ENCODE measurements at places on chromosomes 5 and 9. TPM values are rescaled to one million over a fixed set of nuclear protein-coding genes. Genes with fewer than 3 reads are reported as not detected.

GRCh38 chr5:149434162-149435014, 55.3 kb upstream of the IL17B start:
- peak; percentile 59 for DNase-seq
- H3K4me1 ChIP-seq = no peaks in the 10 kb centered on the region
- no peak overlapping the region for H3K27ac ChIP-seq
- peaks cover 19% of the 10 kb centered on the region for H3K36me3 ChIP-seq
- H3K4me3 ChIP-seq = no peak overlapping the region

- DNase-seq = no peak
- H3K27me3 ChIP-seq = no peaks in the 10 kb centered on the region
- H3K27ac ChIP-seq = no peak overlapping the region
- H3K4me3 ChIP-seq = no peak overlapping the region
Measured at GRCh38 chr5:151213803-151214613, 9.9 kb downstream of the CCDC69 start.

- DNase-seq = no peak
- H3K36me3 ChIP-seq = peaks cover 16% of the 10 kb centered on the region
- peaks cover 42% of the 10 kb centered on the region for H3K4me1 ChIP-seq
- H3K27me3 ChIP-seq = no peaks in the 10 kb centered on the region
- H3K4me3 ChIP-seq = no peak overlapping the region
- peak overlapping the region; percentile 23 for H3K27ac ChIP-seq
Measured at GRCh38 chr9:120396418-120396817, 183.5 kb downstream of the CDK5RAP2 start.

DNA sequence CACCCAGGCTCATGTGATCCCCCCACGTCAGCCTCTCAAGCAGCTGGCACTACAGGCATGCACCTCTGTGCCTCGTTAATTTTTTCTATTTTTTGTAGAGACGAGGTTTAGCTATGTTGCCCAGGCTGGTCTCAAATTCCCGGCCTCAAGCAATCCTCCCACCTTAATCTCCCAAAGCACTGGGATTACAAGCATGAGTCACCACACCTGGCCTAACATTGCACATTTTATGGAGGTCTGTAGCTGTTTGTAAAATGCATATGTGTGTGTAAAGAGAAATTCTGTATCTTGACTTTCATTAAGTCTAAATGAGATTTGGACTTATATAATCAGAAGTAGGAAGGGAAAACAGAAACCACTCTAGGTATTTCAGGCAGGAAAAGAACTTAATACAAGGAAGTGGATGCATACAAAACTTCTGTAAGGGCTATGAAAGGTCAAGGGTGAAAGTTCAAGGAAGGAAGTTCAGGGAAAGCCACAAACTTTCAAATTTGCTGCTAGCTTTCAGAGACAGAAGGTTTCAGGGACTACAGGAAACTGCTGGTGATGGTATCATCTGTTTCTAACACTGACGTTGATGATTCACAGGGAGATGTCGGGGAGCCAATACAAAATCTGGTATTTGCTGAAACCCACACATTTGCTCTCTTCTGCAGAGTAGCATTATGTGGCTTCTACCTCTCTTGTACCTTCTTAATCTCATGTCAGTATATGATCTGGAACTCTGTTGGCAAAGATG, 209.4 kb downstream of the PIK3R1 start:
- H3K4me1 ChIP-seq = no peaks in the 10 kb centered on the region
- H3K4me3 ChIP-seq = no peak overlapping the region
- H3K36me3 ChIP-seq = no peaks in the 10 kb centered on the region
- peak; percentile 69 for DNase-seq

DNA sequence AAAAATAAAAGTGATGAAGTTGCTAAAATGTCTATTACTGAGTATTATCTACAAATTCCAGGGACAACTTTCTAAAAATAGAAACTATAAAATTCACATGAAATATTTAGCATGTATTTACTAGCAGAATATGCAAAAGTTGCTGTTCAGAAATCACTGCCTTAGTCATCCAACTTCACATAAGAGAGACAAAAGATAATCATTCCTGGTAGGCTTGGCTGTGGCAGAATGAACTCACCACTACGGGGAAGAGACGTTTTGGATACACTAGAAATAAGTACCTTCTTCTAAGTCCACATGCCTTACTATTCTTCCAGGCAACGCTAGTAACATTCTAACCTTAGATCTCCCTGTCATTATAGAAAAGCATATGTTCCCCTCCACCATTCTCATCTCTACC, 272.2 kb downstream of the BNC2 start:
- peak; percentile 60 for DNase-seq
- no peaks in the 10 kb centered on the region for H3K36me3 ChIP-seq
- no peak overlapping the region for H3K27ac ChIP-seq
- no peaks in the 10 kb centered on the region for H3K4me1 ChIP-seq
- no peak overlapping the region for H3K4me3 ChIP-seq

GRCh38 chr9:13274886-13275641, 4.4 kb downstream of the MPDZ start:
- no peak overlapping the region for H3K4me3 ChIP-seq
- DNase-seq = peak; percentile 80
- H3K27me3 ChIP-seq = no peaks in the 10 kb centered on the region
- H3K27ac ChIP-seq = peak overlapping the region; percentile 41
- no peaks in the 10 kb centered on the region for H3K36me3 ChIP-seq

DNA sequence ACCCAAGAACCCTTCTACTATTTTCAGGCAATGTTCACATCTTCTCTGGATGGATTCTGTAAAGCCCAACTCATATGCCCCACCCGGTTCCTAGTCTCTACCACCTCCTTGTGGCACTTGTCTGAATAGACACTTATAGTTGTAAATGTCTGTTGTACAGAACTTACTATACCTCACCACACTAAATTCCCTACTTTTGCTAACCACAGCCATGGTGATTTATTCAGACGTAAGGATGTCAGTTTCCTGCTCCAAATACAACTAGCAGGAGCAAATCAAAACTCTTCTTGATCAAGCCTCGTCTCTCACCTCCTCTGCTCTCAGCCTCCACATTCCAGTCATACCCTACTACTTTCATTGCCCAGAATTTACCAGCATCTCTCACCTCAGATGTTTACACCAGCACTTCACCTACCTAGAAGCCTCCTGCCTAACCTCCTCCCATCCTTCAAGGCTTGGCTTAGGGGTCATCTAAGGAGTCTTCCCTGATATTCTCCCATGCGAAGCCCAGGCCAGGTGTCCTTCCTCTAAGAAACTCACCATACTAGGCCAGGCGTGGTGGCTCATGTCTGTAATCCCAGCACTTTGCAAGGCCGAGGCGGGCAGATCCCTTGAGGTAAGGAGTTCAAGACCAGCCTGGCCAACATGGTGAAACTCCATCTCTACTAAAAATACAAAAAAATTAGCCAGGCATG, 75.5 kb downstream of the MAPKAP1 start:
- no peaks in the 10 kb centered on the region for H3K27me3 ChIP-seq
- H3K4me3 ChIP-seq = no peak overlapping the region
- H3K4me1 ChIP-seq = peaks cover 34% of the 10 kb centered on the region
- DNase-seq = peak; percentile 58
- peak overlapping the region; percentile 62 for H3K27ac ChIP-seq
- no peaks in the 10 kb centered on the region for H3K36me3 ChIP-seq

- no peak for DNase-seq
- no peak overlapping the region for H3K27ac ChIP-seq
- peaks cover 1% of the 10 kb centered on the region for H3K27me3 ChIP-seq
- H3K36me3 ChIP-seq = no peaks in the 10 kb centered on the region
Measured at GRCh38 chr9:68551191-68551590, 10.5 kb upstream of the TMEM252 start.

The IRX2 gene
- total RNA-seq = 7.0 TPM

The TRIM7 gene
- total RNA-seq = 0.22 TPM

Measured in astrocyte (in vitro differentiated cells and primary cell).